ENCODE measurements at places on chromosomes 12 and 14.

GRCh38 chr12:131947482-131948027, 2.2 kb upstream of the EP400 start:
- DNase-seq, result no peak

GRCh38 chr14:44829021-44829420, 132.7 kb downstream of the KLHL28 start:
- no peak for DNase-seq

- DNase-seq, result no peak
These were observed 56.9 kb downstream of the GPR137C start for GRCh38 chr14:52609445-52610044.

- no peak for DNase-seq
These were observed 20.4 kb downstream of the ZFYVE21 start for GRCh38 chr14:103735815-103736545.
